Activated CD4-positive, CD25-positive, alpha-beta regulatory T cell treated with anti-CD3 and anti-CD28 coated beads, Interleukin-2, amount 50 U/mL, for 72 hours (primary cell): ENCODE measurements at places on chromosomes 16 and 17.

DNA sequence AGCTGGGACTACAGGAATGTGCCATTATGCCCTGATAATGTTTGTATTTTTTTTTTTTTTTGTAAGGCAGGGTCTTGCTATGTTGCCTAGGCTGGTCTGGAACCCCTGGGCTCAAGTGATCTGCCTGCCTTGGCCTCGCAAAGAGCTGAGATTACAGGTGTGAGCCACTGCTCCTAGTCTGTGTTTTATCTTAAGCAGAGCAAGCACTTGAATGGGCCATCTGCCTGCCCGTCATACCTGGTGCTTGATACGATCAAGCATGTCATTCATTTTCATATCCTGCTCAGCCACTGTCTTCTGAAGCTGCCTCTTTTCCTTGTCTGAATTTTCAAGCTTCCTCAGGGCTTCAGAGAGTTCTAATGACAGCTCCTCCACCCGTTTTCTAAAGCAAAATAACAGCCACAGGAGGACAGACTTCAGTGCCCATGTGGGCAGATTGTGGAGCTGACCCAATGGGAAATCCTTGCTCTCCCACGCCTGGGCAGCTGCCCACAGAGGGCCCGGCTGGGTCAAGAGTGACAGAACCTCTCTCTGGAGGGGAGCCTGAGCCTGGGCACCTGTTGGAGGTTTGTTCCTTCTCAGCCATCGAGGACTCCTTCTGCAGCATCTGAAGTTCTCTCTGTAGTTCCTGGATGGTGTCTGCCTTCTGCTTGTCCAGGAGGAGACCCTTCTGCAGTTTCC is 36.5 kb downstream of the DHX38 start:
- DNase-seq: no peak

DNA sequence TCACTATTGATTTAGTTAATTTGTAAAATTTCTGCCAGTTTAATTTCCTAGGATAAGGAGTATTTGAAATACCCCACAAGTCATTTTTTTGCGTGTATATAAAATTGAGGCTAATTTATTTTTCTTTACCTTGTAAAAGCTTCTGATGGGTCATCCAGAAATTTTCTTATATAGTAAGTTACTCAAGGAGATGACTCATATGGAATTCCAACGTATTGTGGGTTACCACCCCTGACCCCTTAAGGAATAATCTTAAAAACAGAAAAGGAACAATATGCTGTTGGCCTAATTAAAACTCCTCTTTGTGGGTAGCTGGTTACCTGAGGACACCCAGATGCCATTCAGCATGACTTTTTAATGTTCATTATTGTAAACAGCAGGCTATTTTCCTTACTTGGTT is 13.6 kb downstream of the HEATR6 start:
- no peak for DNase-seq

- peak; percentile 28 for DNase-seq
Measured at GRCh38 chr17:40371261-40371929, 6.9 kb upstream of the GJD3 start.

- no peak for DNase-seq
Measured at GRCh38 chr16:50657241-50657640, 23.9 kb downstream of the SNX20 start.

GRCh38 chr16:88616320-88616719 is 22.1 kb upstream of the IL17C start:
- no peak for DNase-seq

DNA sequence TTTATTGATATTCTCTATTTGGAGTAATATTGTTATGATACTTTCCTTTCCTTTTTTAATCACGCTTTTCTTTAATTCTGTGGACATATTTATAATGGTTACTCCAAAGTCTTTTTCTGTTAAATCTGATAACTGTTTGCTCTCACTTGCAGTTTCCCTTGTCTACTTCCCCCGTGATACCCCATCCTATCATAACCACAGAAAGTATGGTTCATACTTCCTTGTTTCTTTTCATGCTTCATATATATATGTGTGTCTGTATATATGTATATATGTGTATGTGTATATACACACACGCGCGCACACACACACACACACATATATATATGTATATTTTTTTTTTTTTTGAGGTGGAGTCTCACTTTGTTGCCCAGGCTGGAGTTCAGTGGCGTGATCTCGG is 23.5 kb downstream of the SPECC1 start:
- DNase-seq: no peak

- no peak for DNase-seq
Measured at GRCh38 chr17:80446645-80447405, 29.6 kb downstream of the NPTX1 start.

DNA sequence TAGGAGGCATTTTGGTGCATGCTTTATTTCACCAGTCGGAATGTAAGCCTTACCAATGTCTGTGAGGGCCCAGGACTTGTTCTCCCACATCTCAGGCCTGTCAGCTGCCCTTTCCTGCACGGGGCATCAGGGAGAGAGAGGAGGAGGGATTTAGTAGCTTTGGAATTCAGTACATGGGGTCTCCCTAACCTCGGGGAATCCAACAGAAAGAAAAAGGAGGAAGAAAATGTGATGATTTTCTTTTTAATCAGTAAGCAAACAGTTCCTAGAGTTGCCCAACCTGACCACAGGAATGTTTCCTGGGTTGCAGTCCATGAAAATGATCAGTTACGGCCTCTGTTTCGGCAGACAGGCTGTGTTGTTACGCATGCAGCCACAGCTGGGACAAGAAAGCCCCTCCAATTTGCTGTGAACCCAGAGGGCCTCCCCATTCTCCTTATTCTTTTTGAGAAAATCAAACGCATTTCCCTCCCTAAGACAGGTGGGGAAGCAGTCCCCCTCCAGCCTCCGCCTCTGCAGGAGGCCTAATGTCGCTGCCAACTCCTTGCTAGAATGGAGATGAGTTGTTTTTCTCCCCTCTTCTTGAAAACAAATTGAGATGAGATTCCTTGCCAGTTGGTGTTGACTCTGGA is 53.1 kb upstream of the TANGO6 start:
- DNase-seq: no peak

DNA sequence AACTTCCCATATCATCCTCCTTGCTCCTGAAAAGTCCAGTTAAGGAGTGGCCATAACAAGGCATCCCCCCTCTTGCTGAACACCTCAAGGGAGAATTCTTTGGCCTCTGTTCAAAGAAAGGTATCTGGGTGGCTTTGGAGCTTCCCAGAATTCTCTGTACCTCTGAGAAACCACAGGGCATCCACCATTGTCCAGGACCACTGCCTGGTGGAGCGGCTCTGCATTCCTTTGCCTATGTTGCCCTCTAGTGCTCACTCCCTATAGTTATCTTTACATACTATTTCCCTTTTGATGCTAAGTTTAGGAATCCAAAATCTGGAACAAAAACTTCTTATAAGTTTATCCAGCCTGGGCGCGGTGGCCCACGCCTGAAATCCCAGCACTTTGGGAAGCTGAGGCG is 30.3 kb downstream of the CHD9NB start:
- no peak for DNase-seq

- DNase-seq: no peak
Measured at GRCh38 chr17:38547444-38547843, 58.3 kb downstream of the SRCIN1 start.

GRCh38 chr17:49729069-49729468 is 21.3 kb upstream of the SLC35B1 start:
- no peak for DNase-seq

- DNase-seq: no peak
Measured at GRCh38 chr17:512926-513325, 160.3 kb upstream of the RPH3AL start.

DNA sequence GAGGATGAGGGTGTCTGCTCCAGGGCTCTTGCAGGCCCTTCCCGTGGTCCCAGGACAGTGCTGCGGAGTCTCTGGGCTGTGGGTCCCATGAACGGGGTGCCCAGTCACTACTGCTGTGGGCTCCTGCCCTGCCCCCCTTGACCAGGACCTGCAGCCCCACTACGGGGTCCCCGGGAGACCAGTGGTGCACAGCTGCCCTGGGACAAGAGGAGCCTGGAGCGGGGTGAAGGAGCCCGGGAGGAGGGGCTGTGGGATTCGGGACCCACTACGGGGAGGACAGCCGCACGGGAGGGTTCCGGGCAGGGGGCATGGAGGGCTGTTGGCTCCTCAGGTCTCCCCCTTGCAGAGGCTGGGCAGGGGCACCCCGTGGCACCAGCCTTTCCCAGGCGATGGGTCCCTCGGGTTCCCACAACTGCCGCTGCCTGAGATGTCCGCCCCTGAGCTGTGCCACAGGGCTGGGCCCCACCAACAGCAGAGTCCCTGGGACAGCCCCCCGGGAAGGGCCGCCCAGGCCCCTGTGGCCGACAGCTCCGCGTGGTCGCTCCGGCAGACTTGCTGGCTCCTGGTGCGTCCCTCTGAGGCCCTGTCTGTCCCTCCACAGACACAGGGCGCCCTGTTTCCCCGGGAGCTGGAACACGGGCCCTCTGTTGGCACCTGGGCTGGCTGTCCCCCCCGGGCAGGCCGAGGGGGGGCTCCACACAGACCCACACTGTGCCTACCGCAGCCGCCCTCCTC is 52.1 kb upstream of the GNG13 start:
- DNase-seq: no peak

GRCh38 chr17:75531721-75532072 is 6.2 kb downstream of the LLGL2 start:
- DNase-seq: no peak

- DNase-seq: no peak
Measured at GRCh38 chr16:51509336-51509735, 358.3 kb upstream of the SALL1 start.

DNA sequence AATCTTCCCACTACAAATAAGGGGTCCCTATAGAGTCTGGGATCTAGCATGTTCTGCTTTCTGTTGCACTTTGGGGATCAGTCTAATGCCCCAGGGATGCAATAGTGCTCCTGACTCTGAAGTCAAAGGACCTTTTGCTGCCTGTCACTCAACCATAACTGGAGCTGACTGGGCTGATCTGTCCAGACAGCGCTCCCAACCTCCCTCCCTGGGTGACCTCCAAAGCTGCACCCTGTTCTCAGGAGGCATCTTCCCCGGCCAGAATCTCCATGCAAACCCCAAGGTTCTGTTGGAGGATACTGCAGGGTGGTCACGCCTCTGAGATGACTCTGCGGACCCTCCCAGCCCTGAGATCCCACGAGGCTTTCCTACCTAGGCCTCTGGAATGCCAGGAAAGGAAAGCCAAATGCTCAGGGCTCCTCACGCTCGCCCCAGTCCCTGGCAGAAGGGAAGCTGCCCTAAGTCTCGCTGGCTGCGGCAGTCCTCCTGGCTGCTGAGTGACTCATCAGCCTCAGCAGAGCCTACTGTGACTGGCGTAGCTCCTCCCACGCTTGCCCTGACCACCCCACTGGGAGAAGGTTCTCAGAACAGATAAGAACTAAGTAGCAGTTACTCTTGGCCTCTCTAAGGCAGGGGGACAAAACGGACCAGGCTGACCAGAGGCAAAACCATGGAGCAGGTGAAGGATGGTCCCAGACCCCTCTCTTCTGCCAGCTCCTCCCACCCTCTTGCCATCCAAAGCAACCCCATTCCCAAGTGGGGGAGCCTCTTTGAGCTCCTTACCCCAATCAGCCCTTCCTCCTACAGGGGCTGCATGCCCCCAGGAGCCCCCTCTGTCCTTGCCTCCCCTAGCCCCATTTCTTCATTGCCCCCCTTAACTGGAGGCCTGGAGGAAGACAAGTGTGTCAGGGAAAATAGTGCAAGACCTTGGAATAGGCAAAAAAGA is 124.1 kb upstream of the TNRC6C start:
- peak; percentile 68 for DNase-seq

- DNase-seq: no peak
Measured at GRCh38 chr16:86322806-86323205, 187.5 kb upstream of the FOXF1 start.

- DNase-seq: no peak
Measured at GRCh38 chr17:60752873-60753577, 75.4 kb downstream of the BCAS3 start.

DNA sequence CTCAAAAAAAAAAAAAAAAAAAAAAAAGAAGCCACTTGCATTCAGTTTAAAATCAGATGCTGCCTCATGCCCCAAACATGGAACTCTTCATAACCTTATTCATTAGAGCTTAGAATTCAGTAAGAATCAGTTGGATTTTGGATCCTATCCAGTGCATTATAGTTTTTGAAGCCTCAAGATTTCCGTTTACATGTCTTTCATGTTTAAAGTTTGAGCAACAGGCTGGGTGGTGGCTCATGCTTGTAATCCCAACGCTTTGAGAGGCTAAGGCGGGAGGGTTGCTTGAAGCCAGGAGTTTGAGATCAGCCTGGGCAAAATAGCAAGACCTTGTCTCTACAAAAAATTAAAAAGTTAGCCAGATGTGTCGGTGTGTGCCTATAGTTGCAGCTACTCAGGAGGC is 55.0 kb downstream of the SNTB2 start:
- no peak for DNase-seq

- no peak for DNase-seq
Measured at GRCh38 chr17:15910791-15911190, 34.1 kb upstream of the ADORA2B start.

GRCh38 chr17:8894673-8895578 is 27.5 kb upstream of the PIK3R6 start:
- DNase-seq: peak; percentile 39

DNA sequence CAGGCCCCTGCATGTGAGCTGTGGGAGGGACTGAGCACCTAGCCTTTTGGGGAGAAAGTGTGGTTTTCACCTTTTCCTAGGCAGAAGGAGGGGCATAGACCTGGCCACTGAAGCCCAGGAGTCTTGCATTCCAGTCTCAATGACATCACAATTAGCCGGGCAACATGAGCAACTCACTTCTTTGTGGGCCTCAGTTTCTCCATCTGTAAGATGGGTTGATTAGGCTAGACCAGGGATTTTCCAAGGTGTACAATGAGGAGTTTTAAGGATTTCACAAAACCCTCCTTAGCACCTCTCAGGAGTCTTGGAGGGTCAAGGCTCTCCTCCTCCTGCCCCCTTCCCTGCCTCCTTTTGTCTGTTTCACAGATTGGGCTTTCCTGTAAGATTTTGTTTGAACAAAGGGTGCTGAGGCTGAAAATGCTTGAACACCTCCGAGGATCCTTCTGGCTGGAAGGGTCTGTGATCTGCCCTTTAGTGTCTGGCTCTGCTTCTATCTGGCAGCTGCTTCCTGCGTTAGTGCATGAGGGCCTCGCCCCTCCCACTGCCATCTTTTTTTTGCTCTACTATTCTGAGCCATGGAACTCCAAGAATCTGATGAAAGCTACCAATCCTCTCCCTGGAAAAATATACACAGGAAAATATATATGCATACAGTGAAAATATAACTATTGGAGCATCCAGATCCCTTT is 52.4 kb upstream of the ETV4 start:
- DNase-seq: no peak

- no peak for DNase-seq
Measured at GRCh38 chr17:40646791-40647623, 611 bp downstream of the SMARCE1 start.

GRCh38 chr16:17510567-17510966 is 39.8 kb upstream of the XYLT1 start:
- no peak for DNase-seq

GRCh38 chr17:64920026-64920418 is 744 bp upstream of the LRRC37A3 start:
- no peak for DNase-seq

GRCh38 chr16:3097266-3097665 is 1.8 kb downstream of the ZSCAN10 start:
- no peak for DNase-seq
